ENCODE measurements at places on chromosomes 2 and 18.

- DNase-seq, result no peak
Measured at GRCh38 chr18:13520306-13520705, 206.1 kb downstream of the FAM210A start.

DNA sequence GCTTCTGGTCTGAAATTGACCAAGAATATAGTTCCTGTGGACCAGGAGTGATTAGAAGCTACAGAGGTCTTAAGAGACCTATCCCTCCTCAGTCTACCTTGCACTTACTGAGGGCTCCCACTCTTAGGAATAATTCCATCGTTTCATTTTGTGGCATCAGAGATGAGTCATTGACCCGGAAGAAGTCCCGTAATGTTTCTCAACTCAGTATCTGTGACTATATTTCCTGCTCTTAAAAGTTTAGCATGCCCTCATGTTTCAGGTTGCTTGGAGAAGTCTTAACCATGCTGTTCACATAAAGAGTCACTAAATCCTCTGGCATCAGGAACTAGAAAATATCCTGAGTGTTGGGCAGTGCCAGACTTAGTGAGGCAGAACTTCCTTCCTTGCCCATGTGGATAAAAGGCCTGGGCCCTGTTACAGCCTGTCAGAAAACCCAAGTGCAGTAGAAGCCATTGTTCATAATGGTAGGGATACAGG, at the start of gene IL36A:
Gene IL36A, plus strand, starts transcription at position 430 of the 480 bp plus-strand sequence. CDS start 413 bp downstream, outside the sequence.
- DNase-seq, result no peak

DNA sequence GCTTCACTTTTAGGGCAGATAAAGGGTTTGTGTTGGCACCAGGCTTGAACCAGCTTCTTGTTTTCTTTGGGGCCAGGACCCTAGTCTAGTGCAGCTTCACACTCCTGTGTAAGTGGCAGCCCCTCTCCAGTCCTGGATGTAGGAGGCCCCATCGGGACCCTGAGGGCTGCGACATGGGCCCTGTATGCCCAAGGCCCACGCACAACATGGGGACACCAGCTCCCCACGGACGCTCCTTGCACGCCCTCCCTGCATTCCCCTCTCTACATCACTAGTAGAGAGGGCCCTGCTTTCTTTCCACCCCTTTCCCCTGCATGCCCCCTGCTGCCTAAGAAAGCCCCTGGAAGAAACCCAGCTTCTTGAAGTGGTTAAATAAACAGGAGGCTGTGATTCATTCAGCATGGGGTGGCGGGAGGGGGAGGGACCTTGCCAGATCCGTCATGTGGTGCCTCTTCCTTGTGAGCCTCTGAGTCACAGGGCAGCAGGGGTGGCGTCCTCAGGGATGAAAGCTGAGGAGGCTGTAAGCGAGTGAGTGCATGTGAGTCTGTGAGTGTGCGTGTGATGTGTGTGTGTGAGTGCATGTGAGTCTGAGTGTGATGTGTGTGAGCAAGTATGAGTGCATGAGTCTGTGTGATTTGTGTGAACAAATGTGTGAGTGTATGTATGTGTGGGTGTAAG, 42.5 kb downstream of the COPS8 start:
- no peak for DNase-seq

DNA sequence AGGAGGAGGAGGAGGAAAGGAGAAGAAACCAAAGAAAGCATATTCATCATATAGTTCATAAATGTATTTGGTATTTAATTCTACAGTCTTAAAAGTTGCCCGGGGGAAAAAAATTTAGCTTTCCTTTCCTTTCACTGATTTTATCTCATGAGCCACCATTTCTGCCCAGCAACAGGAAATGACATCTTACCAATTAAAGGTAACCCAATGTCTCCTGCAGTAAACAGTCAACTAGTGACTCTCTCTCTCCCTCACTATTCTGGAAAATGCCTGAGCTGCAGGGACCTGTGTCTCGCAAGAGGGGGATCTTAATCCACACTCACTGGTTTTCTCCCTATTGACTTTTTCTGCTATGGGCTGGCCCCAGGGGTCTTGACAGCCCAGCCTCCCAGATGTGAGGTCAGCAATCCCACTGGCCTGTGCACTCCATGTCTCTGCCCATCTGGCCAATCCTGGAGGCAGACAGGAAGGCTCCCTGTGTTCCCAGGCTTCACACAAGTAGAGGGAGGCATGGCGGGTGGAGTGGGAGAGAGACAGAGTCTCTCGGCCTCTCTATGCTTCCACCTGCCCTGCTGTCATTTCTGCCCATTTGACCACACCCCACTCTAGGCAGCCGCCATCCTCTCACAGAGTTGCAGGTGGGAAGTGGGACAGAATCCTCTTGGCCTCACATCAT, 85.4 kb upstream of the CABLES1 start:
- DNase-seq, result no peak

- no peak for DNase-seq
Measured at GRCh38 chr2:134736167-134736880, 17.5 kb upstream of the TMEM163 start.

GRCh38 chr2:69309351-69310110, 77.5 kb downstream of the GFPT1 start:
- DNase-seq, result no peak

GRCh38 chr2:50118905-50119702, 912.8 kb downstream of the NRXN1 start:
- DNase-seq, result no peak

GRCh38 chr2:223993634-223994232, 36.5 kb downstream of the MRPL44 start:
- DNase-seq, result peak; percentile 55

- DNase-seq, result no peak
Measured at GRCh38 chr2:10164601-10165000, 42.1 kb downstream of the RRM2 start.

- DNase-seq, result no peak
Measured at GRCh38 chr2:158965641-158966040, 2.8 kb upstream of the TANC1 start.

DNA sequence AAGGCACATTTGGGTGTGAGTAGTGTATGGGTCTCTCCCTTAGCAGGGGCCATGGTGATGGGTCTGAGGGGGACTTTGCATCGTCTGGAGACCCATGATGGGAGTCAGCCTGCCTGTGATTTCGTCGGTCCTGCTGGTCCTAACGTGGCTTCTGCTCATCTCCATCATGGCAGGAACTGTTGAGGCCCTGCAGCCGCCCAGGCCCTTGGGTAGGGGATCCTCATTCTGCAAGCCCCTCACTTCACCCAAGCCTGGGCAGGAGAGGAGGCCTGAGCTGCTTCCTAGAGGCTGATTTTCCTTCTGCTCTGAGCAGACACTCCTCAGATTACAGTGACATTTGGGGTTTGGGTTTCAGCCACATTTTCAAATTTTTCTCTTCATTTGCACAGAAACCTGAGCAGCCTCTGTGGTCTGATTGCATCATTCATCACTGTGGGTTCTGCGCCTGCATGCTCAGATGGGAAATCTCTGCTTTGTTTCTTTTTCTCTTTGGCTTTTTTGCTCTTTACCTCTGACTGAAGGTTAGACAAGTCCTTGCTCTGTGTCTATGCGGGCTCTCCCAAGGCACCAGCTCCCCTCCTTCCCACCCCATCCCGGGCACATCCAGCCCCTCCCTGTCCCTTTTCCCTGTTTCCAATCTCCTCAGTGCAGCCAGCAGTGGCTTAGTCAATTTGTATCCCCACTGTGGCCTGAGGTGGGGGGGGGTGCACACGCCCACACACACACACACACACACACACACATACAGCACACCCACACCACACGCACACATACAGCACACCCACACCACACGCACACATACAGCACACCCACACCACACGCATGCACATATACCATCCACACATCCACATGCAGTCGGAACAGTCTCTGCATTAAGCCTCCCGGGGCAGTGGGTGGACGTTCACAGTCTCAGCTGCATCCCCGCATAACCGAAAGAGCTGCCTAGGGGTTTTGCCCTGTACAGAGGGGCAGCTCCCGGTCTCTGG, 305.4 kb upstream of the HS6ST1 start:
- DNase-seq, result peak; percentile 51

DNA sequence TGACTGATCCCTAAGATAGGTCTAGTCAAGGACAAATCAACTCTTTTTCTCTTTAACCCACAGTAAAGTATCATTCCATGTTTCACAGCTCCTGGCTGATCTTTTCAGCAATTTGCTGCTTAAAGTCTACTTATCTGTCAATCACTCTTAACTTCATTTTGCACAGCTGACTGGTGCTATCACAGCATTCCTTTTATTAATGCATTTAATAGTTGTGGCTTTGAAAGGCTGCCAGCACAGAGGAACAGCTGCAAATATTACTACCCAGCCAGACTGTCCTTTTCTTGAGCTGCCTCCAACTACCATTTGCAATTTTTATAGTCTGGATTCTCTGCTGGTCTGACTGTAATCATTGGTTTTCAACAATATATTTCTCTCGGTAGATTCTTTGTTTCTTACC, 303.5 kb downstream of the STK39 start:
- DNase-seq, result no peak

DNA sequence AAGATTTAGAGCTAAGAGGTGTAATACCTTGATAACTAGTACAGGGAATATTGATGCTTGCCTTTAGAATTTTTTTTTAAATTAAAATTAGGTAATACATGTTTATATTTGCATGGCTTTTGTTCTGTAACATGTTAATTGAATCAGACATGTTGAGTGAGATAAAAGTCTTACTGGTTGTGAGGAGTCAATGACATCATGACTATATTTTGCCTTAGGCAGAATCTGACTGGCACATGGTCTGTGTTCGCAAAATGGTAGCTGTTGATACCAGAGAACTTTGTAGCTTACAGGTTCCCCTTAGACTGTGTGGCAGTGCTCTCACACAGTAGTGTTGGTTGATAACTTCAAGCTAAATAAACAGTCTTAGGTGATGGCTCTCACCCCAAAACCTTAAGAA, 199.7 kb downstream of the PTPRM start:
- DNase-seq, result no peak

DNA sequence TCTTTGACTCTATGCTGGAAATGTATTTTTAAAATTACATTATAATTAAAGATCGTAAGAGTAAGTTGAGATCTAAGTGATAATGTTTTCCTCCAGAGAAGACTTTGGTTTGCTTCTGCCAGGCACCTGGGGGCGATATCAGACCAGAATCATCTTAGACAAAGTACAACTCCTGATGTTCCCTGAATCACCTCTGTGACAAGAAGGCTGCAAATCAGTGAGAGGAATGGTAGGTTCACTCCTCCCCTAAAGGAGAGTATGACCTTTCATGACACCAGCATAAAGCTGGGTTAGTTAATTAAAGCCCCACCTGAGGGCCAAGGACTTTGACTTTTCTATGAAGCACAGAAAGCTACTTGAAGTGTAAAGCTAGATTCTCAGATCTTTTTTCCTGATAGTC, 114.4 kb upstream of the DTNA start:
- no peak for DNase-seq

DNA sequence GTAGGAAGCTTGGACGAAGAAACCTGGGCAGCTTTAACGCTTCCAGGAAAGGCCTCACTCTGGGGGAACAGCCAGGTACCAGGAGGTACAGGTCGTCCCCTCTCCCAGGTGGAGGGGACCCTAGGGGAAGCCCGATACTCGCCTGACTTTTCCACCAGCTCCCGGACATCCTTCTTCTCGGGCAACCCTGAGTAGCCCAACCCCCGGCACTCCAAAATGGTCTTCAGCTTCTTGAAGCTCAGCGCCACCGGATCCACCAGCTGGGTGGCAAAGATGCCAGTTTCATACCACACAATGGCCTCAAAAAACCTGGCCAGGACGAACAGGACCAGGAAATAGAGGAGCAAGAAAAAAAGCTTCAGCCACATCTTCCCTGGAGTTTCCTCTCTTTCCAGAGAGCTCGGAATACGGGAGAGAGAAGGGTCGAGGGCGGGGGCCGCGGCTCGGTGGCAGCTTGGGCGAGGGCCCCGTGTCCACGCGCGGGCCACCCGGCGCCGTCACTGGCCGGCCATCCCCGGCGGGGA, 1.1 kb downstream of the RNF103 start:
- no peak for DNase-seq

DNA sequence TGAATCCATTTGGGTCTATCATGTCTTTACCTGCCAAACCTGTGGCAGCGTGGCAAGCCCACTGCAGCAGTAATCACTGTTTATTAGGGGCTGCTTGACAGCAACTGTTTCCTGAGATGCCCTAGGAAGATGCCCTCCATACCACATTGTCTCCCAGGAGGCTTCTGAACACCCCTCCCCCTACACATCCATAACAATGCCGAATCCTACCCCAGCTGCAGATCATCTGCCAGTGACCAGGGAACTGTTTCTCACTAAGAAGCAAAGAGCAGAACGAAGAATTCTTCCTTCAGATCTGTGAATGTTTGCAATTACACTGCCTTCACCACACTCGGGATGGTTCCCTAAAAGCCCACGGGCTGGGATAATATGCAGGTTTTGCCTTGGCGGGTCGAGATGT, 127.8 kb downstream of the VIT start:
- no peak for DNase-seq

DNA sequence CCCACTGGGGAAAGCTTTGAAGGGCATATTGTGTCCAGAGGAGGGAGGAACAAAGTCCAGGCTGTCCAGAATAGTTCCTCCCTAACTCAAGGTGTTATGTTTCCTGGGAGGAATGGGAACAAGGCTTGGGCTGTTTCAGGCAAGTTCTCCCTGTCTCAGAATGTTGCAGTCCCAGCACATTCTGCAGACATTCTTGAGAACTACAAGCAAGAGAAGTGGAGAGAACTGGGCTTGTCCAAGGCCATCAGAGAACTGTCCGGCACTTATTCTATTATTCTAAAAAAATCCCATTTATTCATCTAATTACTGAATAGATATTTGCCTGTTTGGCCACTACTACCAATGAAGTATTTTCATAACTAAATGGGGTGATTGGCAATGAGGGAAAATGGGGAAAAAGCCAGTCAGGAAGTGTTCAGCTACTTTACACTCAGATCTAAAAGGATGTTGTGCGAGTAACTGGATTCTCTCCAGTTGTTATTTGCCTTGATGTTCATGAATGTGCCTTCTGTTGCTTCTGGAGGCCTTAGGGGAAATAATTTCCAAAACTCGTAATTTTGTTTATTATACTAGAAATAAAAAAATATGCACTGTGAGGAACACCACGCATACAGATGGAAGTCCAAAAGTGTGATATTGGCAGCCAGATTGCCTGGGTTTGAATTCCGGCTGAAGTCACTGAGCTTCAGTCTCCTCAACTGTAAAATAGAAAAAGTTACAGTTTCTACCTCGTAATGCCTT, 300.1 kb upstream of the RND3 start:
- no peak for DNase-seq

GRCh38 chr2:109614715-109615636, 812 bp downstream of the SOWAHC start:
- peak; percentile 9 for DNase-seq

- DNase-seq, result no peak
Measured at GRCh38 chr2:193076995-193077394, 882.3 kb upstream of the TMEFF2 start.

- no peak for DNase-seq
Measured at GRCh38 chr2:235170016-235170415, 218.2 kb downstream of the SH3BP4 start.

GRCh38 chr2:86202702-86203101, 3.4 kb downstream of the MRPL35 start:
- DNase-seq, result no peak

GRCh38 chr2:69509011-69509749, 71.9 kb upstream of the NFU1 start:
- DNase-seq, result no peak
